ENCODE measurements at places on chromosomes 3 and 15. TPM values are rescaled to one million over a fixed set of nuclear protein-coding genes. Genes with fewer than 3 reads are reported as not detected.

DNA sequence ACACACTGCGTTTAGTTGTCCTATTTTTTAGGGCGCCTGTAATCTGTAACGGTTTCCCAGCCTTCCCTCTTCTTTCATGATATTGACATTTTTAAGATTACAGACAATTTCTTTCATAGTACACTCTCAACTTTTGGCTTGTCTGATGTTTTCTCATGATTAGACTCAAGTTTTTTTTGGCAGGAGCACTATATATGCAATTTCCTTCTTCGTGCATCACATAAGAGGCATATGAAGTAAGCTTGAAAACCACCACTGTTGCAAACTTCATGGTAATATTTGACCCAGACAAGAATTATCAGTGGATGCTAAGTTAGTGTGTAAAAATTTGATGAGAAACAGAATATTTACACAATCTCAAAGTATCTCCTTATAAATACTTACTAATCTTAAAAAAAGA, 119.2 kb upstream of the CMC1 start:
- ATAC-seq: no peak

Gene INKA1
- total RNA-seq: 3.4 TPM

DNA sequence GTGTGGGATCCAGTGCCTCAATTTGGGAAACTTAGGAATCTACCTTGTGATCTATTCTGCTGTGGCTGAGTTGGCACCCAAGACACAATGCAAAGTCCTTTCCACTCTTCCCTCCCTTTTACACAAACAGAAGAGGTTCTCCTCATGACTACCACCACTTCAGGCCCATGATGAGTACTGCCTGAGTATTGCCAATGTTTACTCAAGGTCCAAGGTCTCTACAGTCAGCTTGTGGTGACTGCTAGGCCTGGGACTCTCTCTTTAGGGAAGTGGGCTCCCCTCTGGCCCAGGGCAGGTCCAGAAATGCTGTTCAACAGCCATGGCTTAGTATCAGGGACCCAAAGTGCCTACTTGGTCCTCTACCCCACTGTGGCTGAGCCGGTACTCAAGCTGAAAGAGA, 56.8 kb upstream of the PEX5L start:
- no peak for ATAC-seq

DNA sequence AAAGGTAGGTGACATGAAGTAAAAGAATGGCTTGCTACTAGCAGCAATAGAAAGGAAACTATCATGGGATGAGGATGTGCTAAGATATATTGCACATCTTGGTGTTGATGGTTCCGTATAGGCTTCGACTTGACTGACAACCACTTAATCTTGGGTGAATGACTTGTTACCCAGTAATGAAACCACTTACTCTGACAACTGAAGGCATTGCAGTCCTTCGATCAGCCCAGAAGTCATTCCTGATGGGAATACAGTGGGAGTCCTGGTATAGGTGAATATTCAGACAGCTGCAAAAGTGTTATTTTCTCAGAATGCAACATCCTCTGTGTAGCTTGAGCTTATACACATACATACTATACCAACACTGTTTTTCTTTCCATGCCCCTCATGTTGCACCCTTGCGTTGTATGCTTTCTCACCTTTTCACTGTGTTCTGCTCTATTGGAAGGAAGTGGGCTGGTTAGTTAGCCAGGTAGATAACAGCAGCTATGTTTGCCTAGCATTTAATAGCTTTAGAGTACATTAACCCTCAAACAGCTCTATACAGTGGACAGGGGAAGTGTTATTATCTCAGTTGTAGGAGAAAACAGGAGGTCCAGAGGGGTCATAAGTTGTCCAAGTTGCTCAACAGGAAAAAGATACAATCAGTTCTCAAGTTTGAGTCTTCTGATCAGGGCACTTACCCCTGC, 376.5 kb downstream of the MFSD1 start:
- ATAC-seq: no peak
